ENCODE measurements at places on chromosomes 6 and 20.

DNA sequence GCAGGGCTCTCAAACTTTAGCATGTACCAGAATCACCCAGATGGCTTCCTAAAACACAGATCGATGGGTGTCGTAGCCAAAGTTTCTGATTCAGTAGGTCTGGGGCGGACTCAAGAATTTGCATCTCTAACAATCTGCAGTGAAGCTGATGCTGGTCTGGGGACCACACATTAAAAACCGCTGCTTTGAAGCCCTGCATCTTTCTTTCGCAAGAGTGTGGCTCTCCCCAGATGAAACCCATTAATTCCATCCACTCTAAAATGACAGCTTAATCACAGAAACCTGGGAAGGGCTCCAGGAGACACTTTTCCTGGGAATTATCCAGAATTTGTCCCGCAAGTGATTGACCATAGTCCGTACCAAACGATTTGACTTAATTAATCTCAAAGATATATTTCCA is 319.8 kb upstream of the PLCB4 start:
- no peak for DNase-seq

- no peak for DNase-seq
Measured at GRCh38 chr6:90241229-90241880, 55.3 kb downstream of the BACH2 start.

DNA sequence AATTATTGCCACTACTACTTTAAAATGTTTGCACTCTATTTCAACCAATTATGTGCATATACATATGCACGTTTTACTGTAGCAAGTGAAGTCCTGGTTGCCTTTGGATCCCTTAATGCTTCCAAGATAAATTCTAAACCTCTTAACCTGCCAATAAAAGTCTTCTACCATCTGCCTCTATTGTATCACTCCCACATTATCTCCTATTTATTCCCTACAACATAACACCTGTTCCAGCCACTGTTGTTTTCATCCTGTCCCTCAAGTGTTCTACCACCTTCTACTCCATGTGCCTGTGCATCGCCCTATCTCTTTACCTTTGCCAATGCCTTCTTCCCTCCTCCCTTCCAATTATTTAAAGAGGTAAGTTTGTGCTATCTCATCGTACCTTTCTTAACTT is 499.0 kb upstream of the RNF217 start:
- DNase-seq: no peak

GRCh38 chr6:41209547-41210320 is 8.8 kb upstream of the TREML2 start:
- DNase-seq: no peak

- no peak for DNase-seq
Measured at GRCh38 chr6:26197636-26197932, 110.4 kb downstream of the HFE start.

DNA sequence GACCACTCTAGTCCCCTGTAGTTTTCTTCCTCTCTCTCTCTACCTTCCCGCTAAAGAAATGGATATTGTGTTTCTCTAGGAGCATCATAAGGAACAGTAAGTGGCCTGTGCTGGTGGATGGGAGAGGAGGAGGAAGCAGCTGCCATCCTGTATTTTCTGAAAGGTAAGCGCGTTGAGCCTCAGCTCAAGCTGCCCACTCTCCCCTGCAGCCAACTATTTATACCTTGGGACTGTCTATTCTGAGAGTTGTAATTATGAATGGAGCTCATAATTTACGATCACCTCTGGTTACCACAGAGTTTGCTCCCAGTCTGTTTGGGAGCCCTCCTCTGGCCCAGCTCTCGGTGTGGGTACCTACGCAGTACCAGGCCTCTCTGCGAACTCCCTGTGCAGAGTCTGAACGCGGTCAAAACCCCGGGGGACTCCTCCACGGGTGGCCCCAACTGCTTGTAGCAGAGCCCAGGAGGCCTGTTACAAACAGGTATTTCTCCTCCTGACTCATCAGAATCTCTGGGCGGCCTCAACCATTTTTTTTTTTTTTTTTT is 285.4 kb downstream of the SMOC2 start:
- DNase-seq: no peak

GRCh38 chr20:52481443-52481842 is 289.9 kb upstream of the ZFP64 start:
- no peak for DNase-seq

DNA sequence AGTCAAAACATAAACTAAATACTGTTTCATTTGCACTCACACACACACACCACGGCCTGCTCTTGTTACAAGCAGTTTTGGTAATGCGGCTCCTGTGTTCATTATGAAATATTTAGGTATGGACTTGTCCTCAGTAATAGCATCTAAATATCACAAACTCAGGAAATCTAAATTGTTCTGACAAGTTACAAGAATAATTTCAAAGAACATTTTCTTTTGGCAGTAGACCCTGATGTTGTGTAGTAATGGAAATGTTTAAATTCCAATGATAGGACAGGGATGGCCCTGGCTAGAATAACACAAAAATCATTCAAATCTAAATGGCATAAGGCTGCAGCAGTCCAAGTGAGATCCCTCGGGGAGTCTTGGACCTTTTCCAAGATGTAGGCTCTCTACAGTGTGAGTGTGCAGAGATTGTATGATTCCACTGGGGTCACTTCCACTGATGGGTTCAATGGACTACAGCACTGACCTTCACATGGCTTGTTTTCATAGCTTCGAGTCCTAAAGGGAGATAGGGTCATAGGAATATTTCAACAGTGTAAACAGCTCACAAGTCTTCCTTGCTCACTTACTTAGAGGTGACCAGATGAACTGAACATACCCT is 210.6 kb upstream of the PLCB4 start:
- DNase-seq: no peak

GRCh38 chr6:18323935-18324705 is 59.8 kb upstream of the DEK start:
- DNase-seq: no peak

DNA sequence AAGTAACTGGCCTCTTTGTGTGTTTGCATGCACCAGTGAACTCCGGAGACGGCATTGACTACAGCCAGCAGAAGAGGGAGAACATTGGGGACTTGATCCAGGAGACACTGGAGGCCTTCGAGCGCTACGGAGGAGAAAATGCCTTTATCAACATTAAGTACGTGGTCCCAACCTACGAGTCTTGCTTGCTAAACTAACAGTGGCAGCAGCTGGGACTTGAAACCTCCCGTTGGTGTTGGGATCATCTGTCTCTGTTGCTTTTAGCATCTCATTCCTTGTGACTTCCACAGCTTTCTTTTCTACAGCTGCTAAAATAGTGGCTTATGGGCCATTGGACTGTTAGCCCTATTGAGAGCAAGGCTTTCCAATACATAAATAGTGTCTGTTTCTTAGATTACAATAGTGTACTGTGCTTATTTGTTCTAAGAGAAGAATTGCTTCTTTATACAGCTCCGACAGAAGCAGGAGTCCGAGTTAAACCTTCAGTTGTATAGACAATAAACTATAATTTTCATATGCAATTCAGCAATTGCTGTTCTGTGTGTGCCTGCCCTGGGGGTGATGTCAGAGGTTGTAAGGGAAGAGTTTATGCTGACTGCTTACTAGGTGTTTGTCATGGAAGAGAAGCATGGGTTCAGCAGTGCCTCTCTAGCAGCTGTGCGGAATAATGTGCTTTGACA is 99.6 kb upstream of the QKI start:
- DNase-seq: no peak

GRCh38 chr6:105545947-105546731 is 143.3 kb upstream of the PREP start:
- DNase-seq: no peak

DNA sequence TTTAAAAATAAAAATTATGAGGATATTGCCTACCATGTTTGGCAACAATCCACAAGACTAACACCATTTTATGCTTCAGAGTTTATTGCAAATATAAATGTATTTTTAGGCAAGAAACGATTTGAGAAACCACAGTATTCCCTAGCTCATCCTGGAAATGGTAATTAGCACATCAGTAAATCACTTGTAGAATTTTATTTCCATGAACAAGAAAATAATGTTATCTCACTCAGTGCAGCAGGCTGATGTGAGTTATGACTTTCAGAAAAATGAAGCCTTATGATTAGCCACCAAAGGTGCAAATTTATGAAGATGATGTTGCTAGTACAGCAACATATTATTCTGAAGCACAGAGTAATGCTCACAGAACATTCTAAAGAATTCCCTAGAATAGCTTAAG is 127.7 kb upstream of the GJE1 start:
- no peak for DNase-seq

- no peak for DNase-seq
Measured at GRCh38 chr6:169536446-169537170, 165.2 kb downstream of the WDR27 start.

- no peak for DNase-seq
Measured at GRCh38 chr6:168060521-168060931, 18.5 kb downstream of the FRMD1 start.

DNA sequence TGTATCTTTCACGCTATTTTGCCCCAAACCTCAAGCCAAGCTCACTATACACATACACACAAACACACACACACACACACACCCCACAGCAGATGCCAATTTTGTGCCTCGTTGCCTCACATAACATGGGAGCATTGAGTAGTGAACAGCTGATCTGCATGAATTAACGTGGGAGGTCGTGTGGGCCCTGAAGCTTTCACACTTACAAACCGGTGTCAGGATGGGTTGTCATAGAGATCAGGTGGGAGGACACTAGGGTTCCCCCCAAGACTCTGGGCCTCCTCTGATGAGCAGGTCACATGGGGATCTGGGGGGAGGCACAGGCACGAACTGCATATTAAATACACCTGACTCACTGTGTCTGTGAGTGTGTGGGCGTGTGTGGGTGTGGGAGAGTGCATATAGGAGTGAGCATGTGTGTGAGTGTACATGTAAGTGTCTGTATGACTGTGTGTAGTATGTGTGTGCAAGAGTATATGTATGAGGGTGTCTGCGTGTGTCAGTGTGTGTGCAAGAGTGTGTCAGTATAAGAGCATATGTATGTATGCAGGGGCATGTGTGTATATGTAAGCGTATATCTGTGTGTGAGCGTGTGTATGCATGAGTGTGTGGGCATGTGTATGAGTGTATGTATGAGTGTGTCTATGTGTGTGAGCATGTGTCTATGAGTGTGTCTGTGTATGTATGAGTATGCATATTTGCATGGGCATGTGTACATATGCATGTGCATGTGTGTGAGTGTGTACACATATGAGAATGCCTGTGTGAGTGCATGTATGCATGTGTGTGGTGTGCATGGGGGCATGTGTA is 370.4 kb downstream of the PREX1 start:
- DNase-seq: peak; percentile 6

DNA sequence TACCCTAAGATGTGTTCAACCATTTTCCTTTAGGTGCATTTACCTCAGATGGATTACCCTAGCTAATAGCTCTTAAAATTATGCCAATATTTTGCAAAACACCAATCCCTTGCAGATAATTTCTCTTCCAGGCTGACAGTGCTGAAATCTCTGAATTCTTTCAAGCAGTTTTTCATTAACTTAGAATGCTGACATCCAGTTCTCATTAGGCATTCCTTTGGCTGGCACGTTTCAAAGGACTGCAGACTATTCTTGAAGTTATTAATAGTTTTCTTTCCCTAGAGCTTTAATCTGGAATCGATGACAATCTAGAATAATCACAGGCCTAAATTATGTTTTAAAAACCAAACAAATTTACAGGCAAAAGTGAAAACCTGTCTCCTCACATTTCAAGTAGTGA is 68.3 kb downstream of the SMLR1 start:
- DNase-seq: no peak

GRCh38 chr6:118283766-118284165 is 264.3 kb upstream of the PLN start:
- no peak for DNase-seq

DNA sequence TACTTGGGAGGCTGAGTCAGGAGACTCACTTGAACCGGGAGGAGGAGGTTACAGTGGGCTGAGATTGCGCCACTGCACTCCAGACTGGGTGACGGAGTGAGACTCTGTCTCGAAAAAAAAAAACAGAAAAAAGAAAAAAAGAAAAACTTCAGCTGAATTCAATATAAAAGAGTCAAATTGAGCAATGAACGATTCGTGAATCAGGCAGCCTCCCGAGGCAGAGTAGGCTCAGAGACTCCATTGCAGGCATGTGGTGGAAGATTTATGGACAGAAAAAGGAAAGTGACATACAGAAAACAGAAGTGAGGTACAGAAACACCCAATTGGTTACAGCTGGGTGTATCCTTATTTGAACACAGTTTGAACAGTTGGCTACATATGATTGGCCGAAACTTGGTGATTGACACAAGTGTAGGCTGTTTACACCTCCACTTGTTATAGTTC is 56.3 kb downstream of the HLA-DPB1 start:
- DNase-seq: no peak

DNA sequence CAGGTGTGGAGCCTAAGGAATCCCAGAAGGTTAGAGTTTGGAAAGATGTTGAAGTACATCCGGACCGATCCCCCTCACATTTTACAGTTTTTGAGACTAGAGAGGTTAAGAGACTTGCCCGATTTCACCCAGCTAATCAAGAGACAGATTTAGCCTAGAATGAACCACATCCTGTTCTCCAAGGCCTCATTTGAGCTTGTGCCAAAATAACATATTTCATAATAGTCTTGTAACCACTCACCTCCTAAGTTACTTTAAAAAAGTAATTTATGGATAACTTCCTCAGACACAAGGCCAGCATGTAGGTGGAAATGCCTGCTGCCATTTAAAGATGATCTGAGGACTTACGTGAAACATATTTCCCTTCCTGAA is 39.8 kb upstream of the ARHGAP18 start:
- DNase-seq: no peak

DNA sequence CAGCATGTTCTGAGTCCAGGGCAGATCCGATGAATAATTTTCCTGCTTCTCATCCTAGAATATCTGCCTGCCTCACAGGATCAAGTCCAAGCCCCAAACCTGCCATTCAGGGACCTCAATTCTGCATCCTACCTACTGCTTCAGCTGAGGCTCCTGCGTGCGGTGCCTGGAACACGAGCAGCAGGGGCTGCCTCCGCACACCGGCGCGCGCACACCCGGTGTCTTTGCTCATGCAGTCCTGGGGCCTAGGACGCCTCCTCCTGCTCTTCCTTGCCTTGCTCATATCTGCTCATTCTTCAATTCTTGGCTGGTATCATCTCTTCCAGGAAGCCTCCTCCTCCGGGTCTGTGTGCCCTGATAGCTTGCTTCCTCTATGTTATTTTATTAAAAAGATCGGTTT is 81.1 kb upstream of the AGPAT4 start:
- no peak for DNase-seq

DNA sequence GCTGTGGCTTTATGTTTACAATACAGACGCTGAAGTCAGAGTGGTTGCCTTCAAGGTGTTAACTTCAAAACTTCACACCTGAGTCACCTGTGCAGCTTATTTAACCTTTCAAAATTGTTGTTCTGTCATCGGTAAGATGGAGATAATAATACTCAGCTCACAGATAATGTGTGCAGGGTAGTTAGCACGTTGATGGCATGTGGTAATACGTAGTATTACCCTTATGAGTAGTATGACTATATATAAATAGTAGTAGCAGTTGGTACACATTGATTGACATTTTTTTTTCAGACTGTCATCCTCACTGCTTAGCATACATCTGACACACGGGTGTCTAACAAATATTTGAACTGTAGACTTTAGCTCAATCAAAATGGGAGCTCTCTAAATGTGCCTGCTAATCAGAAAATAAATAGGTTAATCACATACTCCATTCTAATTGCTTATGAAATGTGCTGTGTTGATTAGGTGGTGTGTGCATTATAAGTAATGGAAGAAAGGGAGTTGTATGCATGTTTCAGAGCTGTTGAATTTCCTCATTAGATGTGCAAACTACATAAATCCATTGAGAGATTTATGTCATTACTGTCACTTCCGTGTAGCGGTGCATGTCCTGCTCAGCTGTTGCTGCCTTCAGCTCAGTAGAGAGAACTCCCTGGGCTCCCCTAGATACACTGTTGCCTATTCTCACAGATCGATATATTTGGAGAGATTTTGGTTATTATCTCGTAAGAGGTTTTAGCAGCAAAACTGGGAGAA is 11.2 kb upstream of the MROH8 start:
- DNase-seq: no peak

Data from stimulated activated CD8-positive, alpha-beta memory T cell treated with anti-CD3 and anti-CD28 coated beads, Interleukin-12 subunit alpha, Interleukin-12 subunit beta, amount 100 ng/mL, for 4 hours (primary cell).